ENCODE measurements at places on chromosomes 1 and 21. TPM values are rescaled to one million over a fixed set of nuclear protein-coding genes. Genes with fewer than 3 reads are reported as not detected.

Gene DIO1
- polyA plus RNA-seq: 0.24 TPM

Gene SLC44A3
- polyA plus RNA-seq: 9.4 TPM

Gene WDR64
- polyA plus RNA-seq: not detected

Gene S100A2
- polyA plus RNA-seq: 261 TPM

All from lung (tissue), 17 donors.